GM12865 (cell line): ENCODE measurements at places on chromosomes 3 and 15.

- no peak for DNase-seq
These were observed 219.3 kb upstream of the SLCO3A1 start for GRCh38 chr15:91634179-91634578.

DNA sequence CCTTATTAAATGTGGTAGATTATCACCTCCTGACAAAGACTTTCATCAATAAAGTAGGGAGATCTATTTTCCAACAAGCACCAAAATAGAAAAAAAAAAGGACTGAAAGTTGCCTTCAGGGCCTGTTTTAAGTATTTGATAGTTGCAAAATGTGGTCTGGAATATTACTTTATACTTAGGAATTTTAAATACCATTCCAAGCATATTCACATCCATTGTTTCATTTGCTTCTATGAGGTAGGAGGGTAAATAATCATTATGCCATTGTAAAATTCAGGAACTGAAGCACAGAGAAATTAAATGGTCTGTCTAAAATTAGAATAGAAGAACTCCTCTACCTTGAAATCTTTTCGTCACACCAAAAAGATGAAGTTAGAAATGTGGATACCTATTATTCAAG is 110.0 kb downstream of the TMCC1 start:
- no peak for DNase-seq

DNA sequence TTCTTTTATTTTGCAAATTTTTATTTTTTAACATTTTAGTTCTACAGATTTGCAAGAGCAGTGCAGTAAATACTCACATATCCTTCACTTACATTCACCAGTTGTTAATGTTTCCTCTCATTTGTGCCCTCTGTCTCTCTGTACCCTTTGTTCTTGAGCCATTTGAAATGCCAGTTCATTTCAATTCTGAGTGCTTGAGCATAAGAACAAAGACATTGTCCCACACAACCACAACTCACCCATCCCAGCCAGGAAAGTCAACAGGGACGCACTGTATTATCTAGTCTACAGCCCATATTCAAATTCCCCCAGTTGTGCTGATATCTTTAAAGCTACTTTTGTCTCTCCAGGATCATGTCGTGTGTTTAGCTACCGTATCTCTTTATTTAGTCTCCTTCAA is 141.4 kb upstream of the SLC6A11 start:
- no peak for DNase-seq

GRCh38 chr3:107264888-107265287 is 112.4 kb upstream of the CCDC54 start:
- no peak for DNase-seq

- DNase-seq = no peak
These were observed 37.2 kb upstream of the TM4SF1 start for GRCh38 chr3:149414557-149415231.

DNA sequence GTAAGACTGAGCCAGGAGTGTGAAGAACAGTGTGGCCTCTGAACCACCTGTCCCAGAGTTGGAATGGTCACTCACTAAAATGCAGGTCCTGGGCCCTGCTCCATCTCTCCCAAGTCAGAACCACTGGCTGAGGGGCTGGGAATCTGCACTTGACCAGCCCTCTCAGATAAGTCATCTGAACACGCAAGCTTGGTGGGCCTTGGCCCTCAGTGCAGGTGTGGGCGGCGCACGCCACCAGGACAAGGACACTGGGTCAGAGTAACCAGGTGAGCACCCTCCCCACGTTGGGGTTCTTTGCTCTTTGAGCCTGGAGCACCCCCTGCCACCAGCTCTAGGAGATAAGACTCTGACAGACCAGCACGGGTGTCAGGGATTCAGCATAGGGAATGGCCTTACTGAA is 42.7 kb downstream of the KIF9 start:
- DNase-seq = no peak

DNA sequence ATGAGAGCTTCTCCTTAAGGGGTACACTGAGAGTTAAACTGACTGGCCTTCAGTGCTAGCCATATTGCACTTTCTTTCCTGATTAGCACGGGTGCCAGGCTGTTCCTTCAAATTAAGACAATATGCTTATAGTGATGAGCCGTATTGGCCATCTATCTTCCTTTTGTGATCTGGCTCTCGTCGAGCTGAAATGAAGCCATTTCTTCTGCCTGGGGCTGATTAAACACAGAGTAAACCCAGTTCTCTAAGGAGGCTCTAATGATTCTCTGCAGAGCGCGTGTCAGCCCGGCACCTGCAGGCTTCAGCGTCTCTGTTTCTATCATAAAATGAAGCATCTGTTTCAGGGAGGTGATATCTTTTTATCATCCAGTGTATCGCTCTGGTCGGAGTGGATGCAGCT is 107.5 kb upstream of the NR2F2 start:
- no peak for DNase-seq

DNA sequence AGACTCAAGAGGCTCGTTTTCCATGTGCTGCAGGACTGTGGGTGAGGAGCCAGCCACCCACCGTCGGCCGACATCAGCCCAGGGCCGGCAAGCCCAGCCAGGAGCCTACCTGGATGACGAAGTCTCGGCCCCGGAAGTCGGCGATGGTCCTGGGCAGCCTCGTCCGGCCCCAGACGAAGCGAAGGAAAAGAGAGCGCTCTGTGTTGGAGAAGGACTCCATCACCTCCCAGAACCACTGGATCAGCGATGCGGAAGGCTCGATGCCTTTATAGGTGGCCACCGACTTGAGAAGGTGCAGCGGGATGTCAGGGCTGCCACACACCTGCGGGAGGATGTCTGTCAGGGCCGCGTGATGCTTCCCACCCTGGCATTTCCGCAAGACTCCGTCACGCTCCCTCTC is 13.8 kb upstream of the OCA2 start:
- no peak for DNase-seq

DNA sequence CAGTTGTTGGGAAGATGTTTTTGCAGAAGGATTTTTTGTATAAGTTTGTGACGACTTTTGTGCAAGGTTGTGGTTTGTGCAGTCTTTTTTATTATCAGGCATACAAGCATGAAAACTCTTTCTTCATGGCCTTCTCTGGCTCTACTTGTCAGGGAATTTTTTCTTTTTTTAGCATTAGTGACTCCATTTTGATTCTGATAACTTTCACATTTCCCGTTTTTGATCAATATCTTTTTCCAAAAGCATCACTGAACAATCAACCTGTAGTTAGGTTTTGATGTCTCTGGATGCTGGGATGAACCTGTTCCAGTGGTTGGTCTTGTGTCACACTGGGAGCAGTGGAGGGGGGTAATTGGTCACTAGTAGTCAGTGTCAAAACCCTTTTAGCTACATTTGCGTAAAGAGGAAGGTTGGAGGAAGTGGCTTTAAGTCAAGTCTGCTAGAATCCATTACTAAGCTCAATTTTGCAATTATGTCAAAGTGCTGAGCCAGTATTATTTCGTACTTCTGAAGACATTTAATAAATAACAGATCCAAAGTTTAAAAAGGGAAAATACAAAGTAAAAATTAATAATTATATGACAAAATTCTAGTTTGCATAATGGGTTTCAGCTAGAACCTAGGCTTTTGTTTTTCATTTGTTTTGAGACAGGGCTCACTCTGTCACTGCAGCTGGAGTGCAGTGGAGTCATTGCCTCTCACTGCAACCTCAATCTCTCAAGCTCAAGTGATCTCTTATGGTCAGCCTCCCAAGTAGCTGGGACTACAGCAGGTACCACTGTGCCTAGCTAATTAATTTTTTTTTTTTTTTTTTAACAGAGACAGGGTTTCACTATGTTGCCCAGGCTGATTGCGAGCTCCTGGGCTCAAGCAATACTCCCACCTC is 18.8 kb upstream of the CFAP161 start:
- DNase-seq = no peak

DNA sequence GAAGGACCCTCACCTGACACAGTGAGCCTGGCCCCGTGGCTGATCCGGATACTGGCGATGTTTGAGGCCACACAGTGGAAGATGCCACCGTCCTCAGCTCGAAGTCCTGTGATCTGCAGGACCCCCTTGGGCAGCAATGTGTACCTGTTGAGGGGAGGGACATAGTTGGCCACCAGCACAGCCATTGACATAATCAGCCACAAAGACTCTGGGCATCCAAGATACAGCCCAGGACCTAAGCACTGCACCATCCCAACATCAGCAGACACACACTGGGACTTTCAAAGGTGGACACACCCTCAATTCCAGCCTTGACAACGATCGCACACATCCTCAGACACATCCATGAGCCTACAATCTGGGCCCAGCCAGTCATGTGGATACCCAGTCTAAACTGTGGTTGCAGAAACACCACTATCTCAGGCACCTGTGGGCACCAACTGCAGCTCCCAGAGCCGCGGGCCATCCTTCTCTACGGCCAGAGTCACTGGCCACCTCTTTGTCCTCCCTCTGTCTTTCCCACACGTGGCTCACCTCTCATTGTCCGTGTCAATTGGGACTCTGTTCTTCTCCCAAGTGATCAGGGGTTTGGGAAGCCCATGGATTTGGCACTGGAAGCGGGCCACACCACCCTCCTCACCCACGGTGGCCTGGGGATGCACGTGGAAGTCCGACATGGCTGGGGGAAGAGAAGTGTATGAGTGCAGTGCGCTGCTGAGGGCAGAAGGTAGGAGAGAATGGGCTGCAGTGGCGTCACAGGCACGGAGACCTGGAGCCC is 31.0 kb downstream of the RNU5B-1 start:
- DNase-seq = no peak

- no peak for DNase-seq
These were observed 58.0 kb downstream of the HRH1 start for GRCh38 chr3:11212299-11212608.

GRCh38 chr3:40584625-40585189 is 59.9 kb downstream of the ZNF621 start:
- peak; percentile 83 for DNase-seq

DNA sequence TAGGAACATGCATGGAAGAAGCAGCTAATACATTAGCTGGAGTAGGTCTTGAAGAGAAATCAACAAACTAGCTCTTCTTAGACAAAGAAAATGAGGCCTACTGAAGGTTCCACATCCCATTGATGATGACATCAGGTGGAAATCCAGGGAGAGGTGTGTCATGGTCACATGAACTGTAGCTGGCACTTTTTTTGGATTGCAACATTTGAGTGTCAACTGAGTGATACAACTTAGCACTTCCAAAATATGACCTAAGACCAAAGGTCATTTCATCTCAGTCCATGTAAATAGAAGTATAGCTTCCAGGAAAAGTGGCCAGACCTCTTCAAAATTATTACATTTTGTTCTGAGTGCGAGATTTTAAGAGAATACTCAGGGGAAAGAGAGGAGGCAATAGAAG is 117.2 kb upstream of the MEIS2 start:
- DNase-seq = no peak

- DNase-seq = no peak
These were observed 8.6 kb downstream of the PARP9 start for GRCh38 chr3:122555275-122556071.
